Hematopoietic multipotent progenitor cell treated with erythropoietin and hydrocortisone succinate and interleukin-3 and kit ligand, for 6 days (in vitro differentiated cells): ENCODE measurements at places on chromosomes 16 and 17.

GRCh38 chr16:29790183-29790948, at the start of gene KIF22:
TSS of gene KIF22 (plus strand) at chr16:29790751. CDS start at chr16:29790760, 9 bp downstream.
- peak; percentile 99 for DNase-seq

DNA sequence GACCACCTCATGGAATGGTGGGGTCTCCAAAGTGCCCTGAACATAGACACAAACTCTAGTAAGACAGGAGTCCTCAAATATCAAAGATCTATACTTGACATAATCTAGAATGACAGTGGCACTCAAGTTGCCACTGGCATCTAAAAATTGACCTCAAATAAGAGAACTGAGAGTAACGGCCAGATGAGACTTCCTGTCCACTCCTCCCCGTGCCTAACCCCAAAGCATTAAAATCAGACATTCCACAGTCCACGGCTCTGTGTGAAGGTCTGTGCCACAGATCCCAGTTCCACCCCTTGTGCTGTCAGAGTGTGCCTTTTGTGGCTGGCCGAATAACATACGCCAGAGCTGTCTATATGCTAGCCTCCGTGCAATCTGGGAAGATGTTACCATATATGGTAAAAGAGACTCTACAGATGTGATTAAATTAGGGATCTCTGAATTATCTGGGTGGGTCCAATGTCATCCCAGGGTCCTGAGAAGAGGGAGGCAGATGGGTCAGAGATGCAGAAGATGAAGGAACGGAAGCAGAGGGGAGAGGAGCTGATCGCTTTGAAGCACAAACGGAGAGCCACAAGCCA, 21.0 kb upstream of the EVPL start:
- no peak for DNase-seq

DNA sequence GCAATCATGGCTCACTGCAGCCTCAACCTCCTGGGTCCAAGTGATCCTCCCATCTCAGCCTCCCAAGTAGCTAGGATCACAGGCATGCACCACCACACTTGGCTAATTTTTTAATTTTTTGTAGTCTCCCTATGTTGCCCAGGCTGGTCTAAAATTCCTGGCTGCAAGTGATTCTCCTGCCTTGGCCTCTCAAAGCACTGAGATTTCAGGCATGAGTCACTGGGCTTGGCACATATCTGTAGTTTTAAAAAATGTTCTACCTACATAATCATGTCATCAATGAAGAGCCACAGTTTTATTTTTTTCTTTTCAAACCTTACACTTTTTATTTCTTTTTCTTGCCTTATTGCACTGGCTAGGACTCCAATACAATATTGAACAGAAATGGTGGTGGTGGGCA, 33.1 kb upstream of the COL1A1 start:
- DNase-seq: no peak

DNA sequence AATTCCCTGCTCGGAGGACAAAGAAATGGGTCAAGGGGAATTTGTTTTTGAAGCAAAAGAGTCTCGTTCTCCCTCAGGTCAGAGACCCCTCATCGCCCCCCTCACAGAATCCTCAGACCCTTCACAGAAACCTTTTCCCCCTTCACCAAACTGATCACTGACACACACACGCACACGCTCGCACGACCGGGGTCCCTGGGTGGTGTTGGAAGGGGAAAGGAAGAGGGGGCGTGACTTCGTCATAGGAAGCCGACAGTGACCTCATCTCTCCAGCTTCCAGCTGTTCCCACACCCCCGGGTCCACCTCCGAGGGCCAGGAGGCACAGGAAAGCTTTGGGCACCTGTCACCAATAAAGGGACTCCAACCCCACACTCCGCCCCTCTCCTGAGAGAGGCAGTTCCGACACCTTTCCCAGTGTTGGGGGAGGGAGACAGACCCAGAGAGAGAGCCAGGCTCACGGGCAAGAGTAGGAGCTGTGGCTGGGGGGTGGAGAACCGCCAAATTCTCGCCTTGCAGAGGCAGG, 1.2 kb downstream of the ASGR1 start:
- no peak for DNase-seq

GRCh38 chr17:50203086-50203485, 1.7 kb upstream of the COL1A1 start:
- DNase-seq: no peak

DNA sequence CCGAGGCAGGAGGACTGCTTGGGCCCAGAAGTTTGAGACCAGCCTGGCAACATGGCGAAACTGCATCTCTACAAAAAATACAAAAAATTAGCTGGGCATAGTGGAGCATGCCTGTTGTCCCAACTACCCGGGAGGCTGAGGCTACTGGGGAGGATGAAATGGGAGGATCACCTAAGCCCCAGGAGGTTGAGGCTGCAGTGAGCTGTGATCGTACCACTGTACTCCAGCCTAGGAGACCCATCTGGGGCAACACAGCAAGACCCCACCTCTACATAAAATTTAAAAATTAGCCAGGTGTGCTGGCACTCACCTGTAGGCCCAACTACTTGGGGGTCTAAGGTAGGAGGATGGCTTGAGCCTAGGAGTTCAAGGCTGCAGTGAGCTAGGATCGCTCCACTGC, 1.8 kb downstream of the PAM16 start:
- DNase-seq: no peak

DNA sequence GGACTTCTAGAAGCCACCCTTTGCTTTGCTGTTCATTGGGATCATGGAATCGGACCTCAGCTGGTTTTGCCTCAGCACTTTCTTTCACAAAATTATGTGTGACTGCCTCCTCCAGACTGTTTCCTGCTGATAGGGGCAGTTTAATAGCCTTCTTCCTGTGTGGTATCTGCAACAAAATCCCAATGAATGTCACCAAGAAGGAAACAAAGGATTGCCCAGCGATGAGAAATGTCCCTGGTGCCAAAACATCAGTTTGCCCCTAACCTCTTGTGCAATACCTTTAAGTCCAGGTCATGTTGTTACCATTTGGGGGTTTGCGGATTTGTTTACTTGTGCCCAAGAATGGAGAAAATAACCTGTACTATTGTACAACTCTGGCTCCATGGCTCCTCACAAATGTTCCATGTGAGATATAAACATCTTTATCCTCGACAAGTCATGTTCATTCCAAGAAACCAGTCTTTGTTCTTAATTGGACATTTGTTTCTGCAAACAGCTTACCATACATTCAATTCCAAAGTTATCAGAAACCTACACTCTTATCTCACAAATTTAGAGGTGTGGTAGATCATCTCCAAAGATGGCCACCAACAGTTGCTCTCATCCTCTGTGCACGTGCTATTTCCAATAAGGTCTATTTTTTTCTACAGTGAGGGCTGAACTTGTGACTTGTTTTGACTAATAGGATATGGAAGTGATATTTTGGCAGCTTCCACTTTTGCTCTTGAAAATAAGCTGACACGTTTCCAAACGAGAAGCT, 14.8 kb downstream of the TAC4 start:
- DNase-seq: peak; percentile 55

DNA sequence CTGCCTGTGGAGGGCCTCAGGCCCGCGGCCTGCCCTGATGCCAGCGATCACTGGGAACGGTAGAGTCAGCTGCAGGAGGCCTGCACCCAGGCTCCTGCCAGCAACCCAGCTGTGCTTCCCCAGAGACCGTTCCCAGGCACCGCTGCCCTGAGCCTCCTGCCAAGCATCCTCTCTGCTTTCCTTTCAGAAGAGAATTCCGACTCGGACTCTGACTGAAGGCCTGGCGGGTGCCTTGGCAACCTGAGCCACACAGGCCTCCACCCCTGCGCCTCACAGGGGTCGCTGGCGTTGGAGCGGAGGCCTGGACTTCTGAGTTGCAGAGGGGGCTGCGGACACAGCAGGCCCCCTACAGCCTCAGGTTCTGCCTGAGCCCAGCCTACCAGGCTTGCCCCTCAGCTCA, 7.9 kb downstream of the CMTM3 start:
- DNase-seq: no peak

- DNase-seq: peak; percentile 28
Observed at GRCh38 chr16:1258225-1258600, 2.3 kb downstream of the TPSD1 start.

GRCh38 chr16:86121374-86122010, 222.5 kb downstream of the IRF8 start:
- no peak for DNase-seq

- no peak for DNase-seq
Observed at GRCh38 chr16:26952411-26952810, 114.3 kb upstream of the C16orf82 start.

DNA sequence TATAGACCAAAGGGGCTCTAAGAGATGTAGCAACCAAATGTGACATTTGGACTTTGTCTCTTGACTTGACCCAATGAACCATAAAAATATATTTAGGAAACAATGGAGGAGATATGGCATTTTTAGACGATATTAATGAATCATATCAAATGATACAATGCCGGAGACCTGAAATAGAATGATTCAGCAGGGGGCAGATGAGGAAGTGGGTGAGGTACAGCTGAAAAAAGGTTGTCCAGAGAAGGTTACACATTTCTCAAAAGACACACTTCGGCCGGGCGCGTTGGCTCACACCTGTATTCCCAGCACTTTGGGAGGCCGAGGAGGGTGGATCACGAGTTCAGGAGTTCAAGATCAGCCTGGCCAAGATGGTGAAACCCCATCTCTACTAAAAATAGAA, 16.5 kb upstream of the SNN start:
- DNase-seq: no peak

DNA sequence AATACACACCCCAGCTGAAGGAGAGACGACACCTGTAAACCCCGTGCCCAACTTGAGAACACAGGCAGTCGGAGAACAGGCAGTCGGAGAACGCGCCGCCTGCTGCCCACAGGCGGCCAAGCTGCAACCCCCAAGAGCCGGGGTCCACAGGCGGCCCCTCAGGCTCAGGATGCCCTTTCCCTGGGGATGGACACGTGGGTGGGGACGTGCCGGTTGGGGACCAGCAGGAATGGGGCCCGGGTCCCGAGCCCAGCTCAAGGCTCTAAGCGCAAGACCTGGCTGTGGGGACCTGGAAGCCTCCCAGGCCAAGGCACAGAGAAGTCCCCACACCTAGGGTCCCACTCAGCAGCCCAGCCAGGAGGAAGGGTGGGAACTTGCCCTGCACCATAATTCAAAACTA, 79.5 kb upstream of the GNG13 start:
- no peak for DNase-seq
